ENCODE measurements at places on chromosomes 16 and 17.

DNA sequence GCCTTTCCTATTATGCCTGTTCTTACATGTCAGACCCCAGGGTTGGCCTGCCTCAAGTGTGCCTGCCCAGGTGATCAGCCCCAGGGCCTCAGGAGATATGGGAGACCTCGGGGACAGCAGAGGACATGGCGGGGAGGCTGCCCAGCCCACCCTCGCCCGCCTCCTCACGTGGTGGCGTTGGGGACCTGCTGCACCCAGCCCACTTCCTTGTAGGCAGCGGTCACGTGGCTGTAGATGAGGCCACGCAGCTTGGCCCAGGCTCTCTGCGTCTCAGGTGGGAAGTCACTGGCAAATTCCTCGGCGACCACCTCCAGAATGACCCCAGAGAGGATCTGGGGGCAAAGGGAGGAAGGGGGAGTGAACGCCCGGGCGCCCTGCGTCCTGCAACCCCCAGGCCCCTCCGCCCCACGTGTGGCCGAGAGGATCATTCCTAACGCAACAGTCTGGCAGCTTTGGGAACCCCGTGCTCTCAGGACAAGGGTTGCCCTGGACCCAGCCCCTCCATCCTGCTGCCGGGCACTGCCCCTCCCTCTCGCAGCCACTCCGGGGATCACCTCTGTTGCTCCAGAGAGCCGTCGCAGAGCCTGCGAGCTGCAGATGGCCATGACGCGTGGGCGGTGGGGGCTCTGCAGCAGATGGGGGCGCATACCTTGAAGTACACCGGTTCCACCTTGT is 6.6 kb downstream of the CYGB start:
- DNase-seq, result no peak

DNA sequence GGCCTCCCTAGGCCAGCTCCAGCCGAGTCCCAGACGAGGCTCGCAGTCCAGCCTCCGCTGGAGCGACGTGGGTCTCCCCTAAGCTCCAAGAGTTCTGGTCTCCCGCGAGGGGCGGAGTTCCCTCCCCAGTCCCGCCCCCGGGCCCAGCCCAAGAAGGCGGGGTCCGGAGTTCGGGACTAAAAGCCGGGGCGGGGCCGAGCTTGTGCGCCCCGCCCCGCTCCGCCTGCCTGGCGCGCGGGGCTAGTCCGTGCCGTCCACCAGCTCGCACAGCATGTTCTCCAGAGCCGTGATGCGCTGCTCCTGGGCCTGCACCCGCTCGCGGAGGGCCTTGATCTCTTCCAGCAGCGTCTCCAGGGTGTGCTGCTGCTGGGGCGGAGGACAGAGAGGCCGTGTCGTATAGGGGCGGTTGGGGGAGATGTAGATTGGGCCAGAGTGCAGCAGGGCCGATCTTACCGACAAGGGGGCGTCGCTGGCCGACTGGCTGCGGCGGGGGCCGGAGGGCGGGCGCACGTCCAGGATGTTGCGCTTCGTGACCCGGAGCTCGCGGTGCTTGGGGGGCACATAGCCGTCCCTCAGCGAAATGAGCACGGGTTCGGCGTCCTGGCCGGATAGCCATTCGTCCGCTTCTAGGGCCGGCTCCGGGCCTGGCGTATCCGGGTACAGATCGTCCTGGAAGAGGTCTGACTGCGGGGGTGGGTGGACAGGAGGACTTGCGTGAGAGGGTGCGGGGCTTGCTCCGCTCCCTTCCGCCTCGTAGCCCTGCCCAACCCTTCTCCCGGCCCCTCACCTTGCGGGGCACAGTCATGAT is 7.0 kb downstream of the CORO6 start:
- DNase-seq, result peak; percentile 82

DNA sequence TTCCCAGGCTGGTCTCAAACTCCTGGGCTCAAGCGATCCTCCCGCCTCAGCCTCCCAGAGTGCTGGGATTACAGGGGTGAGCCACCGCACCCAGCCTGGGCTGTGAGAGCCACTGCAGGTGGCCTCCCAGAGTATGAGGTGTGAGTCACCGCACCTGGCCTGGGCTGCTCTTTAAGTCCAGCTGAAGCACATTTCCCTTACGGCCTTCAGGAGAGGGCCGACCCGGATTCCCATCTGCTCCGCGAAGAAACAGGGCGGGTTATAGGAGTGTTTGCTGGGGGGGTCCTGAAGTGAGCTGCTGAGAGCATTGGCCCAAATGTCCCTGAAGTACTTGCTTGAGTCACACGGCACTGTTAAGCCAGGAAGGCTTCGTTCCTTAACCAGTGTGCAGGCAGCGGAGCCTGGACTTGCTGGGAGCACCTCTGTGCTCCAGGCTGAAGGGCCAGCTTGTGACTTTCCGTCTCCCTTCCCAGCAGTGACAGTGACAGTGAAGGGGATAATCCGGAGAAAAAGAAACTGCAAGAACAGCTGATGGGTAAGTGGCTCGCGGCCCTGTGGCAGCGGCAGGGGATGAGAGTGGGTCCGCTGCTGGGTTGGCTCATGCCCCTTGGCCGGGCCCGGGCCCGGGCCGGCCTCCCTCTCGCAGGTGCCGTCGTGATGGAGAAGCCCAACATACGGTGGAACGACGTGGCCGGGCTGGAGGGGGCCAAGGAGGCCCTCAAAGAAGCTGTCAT is 7.2 kb downstream of the VPS4A start:
- DNase-seq, result no peak

DNA sequence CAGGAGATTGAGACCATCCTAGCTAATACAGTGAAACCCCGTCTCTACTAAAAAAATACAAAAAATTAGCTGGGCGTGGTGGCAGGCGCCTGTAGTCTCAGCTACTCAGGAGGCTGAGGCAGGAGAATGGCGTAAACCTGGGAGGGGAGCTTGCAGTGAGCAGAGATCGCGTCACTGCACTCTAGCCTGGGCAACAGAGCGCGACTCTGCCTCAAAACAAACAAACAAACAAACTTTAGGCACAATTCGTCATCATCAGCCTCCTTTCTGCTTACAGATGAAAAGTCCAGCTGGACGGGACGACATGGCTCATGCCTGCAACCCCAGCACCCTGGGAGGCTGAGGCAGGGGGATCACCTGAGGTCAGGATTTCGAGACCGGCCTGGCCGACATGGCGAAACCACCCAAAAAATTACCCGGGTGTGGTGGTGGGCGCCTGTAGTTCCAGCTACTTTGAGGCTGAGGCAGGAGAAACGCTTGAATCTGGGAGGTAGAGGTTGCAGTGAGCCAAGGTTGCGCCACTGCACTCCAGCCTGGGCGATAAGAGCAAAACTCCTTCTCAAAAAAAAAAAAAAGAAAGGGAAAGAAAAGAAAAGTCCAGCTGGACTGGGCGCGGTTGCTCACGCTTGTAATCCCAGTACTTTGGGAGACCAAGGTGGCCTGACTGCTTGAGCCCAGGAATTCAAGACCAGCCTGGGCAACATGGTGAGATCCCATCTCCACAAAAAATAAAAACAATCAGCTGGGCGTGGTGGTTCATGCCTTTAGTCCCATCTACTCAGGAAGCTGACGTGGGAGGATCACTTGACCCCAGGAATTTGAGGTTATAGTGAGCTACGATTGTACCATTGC is 1.5 kb upstream of the SPIRE2 start:
- no peak for DNase-seq

- no peak for DNase-seq
Measured at GRCh38 chr16:339680-340079, 12.8 kb downstream of the AXIN1 start.

GRCh38 chr16:68470461-68471150 is 22.3 kb upstream of the SMPD3 start:
- DNase-seq, result no peak

DNA sequence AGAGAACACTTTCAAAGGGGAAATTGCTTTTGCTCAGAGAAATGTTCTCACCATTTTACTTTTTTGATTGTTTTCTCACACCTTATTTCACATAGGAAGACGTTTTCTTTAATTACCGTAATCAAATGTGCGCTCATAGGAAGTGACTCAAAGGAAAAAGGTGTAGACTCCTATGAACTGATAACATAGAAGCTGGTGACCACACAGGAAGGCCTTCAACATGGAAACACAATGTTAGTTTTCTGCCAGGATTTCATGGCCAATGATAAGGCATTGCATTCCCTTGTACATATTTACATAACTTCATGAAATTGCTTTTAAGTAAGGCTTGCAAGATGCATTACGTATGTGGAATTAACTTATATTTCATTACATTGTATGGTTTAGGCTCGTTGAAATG is 40.9 kb upstream of the KCNJ16 start:
- no peak for DNase-seq

GRCh38 chr16:88894681-88895300 is 28.3 kb upstream of the PABPN1L start:
- no peak for DNase-seq

- no peak for DNase-seq
Measured at GRCh38 chr16:48244863-48245195, 729 bp downstream of the LONP2 start.

GRCh38 chr17:37518826-37519225 is 29.1 kb downstream of the DUSP14 start:
- no peak for DNase-seq

GRCh38 chr17:17440010-17440843 is 36.6 kb upstream of the MED9 start:
- peak; percentile 81 for DNase-seq

DNA sequence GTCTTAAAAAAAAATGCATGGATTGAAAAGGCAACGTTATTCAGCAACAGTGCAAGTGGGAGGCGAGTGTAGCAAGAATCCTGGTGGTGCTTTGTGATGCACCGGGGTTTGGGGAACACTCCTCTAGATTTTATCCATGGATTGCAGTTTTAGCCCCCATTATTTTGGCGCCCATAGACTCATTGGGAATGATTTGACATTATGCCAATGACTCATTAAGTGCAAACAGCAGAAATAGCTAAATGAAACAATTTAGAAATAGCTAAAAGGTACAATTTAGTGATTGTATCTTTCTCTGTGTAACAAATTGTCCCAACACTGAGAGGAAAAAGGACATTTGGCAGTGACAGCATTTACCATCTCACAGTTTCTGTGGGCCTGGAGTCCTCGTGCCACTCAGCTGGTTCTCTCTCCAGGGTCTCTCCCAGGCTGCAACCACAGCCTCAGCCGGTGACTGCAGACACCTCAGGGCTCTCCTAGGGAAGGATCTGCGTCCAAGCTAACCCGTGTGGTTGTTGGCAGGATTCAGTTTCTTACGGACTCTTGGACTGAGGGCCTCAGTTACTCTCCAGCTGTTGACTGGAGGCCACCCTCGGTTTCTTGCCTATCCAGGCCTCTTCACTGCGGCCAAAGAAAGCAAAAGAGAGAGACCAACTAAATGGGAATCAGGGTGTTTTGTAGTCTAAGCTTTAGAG is 398.7 kb downstream of the SNX29 start:
- DNase-seq, result no peak

GRCh38 chr17:14732211-14732610 is 431.3 kb downstream of the HS3ST3B1 start:
- DNase-seq, result no peak

GRCh38 chr17:50194140-50194933 is 7.1 kb downstream of the COL1A1 start:
- DNase-seq, result no peak

DNA sequence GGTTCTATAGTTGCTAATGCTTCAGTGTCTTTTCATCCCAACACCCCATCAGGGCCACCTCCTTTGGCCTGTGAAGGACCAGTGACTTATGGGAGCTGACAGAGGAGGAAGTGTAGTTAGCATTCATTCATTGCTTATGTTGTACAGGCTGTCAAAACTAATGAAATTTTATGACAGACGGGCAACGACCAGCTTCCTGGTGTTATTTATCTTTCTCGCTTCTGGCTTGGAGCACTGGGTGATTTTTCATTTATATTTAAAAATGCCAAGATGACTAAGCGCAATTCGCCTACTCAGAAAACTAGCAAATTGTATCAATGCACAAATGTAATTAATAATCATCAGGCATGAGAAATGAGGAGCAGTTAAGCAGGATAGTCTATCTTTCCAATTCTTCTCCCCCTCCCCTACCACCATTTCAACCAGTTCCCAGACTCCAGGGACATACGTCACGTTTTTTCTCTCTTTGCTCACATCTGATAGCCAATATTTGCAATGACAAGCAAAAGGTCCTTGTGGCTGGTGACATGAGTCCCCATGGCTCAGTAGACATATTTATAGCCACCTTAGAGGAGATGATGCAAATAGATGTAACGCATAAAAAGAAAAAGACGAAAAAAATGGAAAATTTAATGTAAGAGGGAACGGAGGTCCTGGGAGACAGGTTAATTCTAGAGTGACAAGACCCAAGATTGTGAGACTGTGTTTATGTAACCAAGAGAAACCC is 11.2 kb downstream of the CDRT15 start:
- DNase-seq, result no peak

GRCh38 chr16:49858200-49859124 is 2.5 kb upstream of the ZNF423 start:
- DNase-seq, result peak; percentile 31

DNA sequence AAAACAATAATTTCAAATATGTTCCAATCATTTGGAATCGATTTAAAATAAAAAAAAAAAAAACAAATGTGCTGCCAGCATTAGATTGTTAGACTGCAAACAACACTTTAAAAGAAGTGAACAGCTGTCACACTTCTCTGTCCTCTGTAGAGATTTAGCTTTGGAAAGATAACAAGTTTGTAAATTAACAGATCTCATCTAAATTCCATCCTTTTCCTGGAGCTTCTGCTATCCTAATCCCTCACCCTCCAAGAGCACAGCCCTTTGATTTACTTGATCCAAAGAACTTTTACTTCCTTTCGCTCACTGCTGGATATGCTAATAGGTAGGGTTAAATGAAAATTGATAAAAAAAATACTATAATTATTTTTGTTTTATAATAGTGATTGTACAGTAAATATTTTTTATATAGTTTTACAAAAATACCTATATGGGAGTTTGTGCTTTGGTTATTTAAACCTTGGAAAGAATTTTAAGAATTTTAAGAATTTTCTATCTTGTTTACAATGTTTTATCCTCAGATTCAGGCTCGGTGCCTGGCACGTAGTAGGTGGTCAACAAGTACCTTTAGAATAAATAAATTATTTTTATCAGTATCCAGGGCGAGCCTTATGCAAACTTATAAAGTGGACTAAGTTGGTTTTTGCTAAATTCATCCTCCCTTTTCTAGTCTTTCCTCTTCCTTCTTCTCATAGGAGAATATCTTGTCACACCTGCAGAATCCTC is 21.6 kb downstream of the MAP2K6 start:
- no peak for DNase-seq

DNA sequence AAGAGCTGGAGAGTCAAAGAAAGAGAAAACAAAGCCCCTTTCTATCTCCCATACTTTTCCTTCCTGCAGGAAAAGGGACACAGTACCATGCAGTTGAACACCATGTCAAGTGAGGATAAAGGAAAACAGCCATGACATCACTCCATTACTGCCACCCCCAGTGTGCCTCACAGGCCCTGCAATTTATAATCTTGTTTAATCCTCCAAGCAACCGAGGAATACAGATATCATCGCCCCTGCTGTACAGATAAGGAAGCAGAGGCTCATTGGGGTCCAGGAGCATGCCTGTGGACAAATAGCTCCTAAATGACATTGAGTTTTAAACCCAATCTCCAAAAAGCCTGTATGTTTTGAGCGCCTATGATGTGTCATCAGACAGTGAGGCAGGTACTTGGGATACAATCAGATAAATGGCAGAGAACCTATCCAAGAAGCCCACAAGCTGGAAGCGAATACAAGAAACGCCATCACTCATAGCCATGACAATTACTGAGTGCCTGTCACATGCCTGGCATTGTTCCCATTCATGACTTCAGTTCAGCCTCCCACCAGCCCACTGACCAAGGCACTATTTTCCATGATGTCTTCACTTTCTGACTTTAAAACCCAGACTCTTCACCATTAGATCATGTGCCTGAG is 45.5 kb downstream of the CPPED1 start:
- DNase-seq, result no peak

GRCh38 chr17:63549289-63549945 is 860 bp upstream of the DCAF7 start:
- no peak for DNase-seq
